ENCODE measurements at places on chromosomes 4 and X.

DNA sequence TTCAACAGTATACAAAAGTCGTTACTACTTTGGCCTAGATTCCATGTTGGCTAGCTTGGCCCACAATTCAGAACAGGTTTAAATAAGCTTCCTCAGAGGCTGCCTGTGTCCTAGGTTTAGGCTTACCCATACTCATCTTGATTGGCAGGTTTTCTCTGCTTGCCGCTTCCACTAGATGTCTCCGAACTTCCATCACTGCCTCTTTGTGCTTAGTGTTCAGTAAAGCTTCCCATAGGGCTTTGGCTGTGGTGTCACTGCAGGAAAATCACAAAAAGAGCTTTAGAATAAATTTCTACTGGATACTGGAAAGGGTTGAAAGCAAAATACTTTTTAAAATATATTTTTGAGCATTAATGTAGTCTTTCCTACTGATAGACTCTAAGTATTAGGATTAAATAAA is 52.4 kb downstream of the SCFD2 start:
- DNase-seq = no peak

DNA sequence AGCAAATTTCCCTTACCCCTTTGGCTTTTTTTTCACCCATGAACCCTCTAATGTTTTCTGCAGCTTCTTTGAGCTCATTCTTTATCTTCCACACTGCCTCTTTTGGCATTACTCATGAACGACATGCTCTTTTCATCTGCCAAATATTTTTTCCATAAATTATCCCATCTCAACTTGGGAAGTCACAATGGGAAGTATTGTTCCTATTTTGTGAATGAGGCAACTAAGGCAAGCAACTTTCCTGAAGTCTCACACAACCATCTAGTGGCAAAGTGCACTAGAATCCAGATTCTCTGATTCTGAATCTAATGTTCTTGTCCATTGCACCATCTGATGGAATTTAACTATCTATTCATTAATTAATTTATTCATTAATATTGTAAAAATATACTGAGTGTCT is 625 bp downstream of the RTL9 start:
- no peak for DNase-seq

GRCh38 chrX:77961063-77961462 is 8.4 kb downstream of the PGAM4 start:
- DNase-seq = no peak

- no peak for DNase-seq
These were observed 173.9 kb upstream of the VCX3A start for GRCh38 chrX:6708676-6709380.

- no peak for DNase-seq
These were observed 60.5 kb upstream of the PGRMC2 start for GRCh38 chr4:128347930-128348660.
